ENCODE measurements at places on chromosomes 16 and 17.
A peak's percentile ranks its signal among the peaks of the same experiment; 100 is the strongest.

DNA sequence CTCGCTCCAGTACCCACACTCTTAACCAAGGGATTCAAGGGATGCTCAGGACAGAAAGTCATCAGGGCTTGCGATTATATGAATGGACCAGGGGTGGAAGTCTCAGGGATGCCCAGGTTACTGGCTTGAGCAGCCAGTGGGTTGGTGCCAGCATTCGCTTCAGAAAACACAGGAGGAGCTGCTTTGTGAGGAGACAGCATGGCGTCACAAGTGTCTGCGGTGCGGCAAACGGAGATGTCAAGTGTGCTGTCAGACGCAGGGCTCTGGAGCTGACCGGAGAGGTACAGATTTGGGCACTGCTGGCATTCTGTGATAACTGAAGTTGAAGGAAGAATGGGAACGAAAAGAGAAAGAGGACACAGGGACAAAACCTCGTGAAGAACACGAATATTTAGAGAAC lies 4.1 kb downstream of the MARCHF10 start:
- no peak for DNase-seq

GRCh38 chr16:1820096-1820945 lies 6.3 kb downstream of the HAGH start:
- no peak for DNase-seq

DNA sequence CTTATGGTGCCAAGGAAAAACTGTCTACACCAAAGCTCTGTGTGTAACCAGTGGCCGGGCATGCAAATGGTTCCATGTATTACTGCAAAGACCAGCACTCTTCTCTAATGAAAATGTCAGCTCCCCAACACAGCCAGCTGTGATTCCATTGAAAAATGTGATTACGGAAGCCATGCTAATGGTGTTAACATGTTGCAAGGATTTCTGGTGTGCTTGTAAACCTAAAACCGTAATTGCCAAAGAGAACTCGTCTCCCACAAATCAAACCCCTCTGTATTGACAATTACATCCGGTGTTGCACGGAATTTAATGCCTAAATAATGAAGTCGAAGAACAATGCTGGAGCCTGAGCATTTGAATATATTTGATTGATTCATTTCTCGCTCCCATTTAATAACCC lies 351.7 kb downstream of the NPIPA8 start:
- no peak for DNase-seq

GRCh38 chr17:9336817-9337216 lies 238.8 kb downstream of the STX8 start:
- no peak for DNase-seq

DNA sequence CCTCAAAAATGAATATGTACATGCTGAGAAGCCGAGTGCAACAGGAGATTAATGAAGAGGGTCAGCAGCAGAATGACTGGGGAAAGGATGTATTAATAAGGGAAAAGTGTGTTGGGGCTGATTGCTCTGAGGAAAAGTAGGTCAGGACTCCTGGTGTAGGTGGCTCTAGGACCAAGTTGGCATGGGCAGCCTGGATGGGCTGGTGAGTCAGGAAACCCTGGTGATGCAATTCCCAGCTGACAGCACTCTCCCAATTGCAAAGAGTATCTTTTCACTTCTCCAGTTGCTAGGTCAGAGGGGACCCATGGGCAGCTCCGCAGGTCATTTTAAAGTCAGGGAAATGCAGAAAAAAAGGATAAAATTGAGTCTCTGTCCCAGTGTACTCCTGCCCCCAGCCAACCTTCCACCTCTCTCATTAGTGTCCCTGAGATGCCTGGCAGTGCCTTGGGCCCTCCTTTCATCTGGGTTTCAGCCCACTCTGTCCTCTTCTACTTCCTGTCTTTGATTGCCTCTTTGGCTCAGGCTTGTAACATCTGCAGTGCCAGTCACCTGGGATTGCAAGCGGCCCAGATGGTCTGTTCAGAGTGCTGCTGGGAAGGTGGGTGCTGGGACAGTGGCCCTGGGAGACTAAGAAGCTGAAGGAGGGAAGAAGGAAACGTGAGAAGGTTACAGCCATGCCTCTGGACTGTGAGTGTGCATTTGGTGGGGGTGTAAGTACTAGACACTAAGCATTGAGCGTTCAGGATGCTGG lies 2177.2 kb downstream of the TP53TG3F start:
- no peak for DNase-seq

GRCh38 chr17:56230660-56231059 lies 77.4 kb downstream of the ANKFN1 start:
- DNase-seq: no peak

DNA sequence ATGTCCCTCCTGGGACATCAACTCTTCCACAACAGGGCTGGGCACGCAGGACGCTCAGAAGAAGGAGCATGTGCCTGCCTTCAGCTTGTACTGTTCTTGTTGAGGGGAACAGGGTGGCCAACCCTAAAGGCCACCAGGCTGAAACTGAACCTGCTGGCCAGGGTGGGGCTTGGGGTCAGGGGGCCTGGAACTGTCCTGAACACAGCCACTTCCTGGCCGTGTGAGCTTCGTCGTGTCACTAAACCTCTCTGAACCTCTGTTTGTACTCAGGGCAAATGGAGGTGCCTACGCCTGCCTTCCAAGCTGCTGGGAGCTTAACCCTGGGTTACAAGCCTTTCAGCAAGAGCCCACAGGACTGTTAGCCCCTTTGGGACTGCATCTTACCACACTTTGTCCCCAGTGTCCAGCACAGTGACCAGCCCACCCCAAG lies 6.7 kb downstream of the ARHGAP27 start:
- no peak for DNase-seq

DNA sequence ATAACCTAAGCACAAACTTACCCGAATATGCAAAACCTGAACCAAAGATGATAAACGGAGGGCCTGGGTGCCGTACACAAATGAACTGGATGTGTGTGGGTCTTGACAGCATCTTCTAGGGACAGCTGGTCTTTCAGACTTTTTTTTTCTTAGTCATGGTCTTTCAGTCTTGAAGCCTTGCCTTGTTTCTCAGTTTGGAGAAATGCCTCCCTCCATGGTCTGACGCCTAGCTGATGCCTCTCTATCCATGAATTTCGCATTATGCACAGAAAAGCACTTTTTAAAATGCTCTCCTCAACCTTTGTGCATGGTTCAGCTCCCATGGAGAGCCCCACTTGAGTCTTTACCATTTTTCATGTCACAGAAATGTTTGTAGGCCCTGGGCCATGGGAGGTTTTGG lies 52.8 kb upstream of the LYRM9 start:
- DNase-seq: no peak

- no peak for DNase-seq
Measured at GRCh38 chr17:36184023-36184765, 7.8 kb upstream of the TBC1D3B start.

GRCh38 chr17:72510351-72511016 lies 389.7 kb downstream of the SOX9 start:
- DNase-seq: no peak

DNA sequence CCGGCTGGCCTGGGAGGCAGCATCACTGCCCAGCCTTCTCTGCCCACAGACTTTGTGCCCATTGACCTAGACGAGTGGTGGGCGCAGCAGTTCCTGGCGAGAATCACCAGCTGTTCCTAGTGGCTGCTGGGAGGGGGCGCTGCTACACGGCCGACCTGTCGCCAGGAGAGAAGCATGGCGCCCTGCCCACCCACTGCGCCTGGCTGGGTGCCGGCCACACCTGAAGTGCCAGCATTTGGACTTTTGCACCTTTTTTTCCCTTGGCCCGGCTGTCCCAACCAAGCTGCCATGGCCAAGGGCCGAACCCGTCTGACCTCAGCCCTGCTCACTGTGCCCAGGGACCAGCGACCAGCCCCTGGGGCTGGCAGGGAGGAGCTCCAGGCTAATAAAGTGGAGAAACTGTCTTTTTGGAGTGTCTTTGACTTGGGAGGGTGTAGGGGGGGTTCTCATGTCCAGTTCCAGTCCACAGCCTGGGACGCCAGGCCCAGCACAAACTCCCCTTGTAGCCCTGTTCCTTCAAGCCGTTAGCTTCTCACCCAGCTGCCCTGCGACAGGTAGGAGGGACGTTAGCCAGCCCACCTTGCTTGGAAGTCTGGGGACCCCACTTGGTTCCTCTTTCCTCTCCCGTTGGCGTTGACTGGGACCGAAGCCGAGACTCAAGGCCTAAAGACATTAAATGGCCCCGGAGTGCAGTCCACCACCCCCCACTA lies 939 bp upstream of the WDR90 start:
- DNase-seq: no peak

- DNase-seq: no peak
Measured at GRCh38 chr17:33873201-33873617, 381.9 kb upstream of the CCL2 start.

GRCh38 chr17:62650587-62650986 lies 23.1 kb downstream of the MRC2 start:
- no peak for DNase-seq

GRCh38 chr16:81936209-81937000 lies 74.9 kb downstream of the SDR42E1 start:
- DNase-seq: no peak

- DNase-seq: peak; percentile 81
Measured at GRCh38 chr17:1485423-1486376, 6.8 kb downstream of the MYO1C start.

Measured in left hindlimb (tissue), 1 donor.